AG04450 (cell line): ENCODE measurements at places on chromosomes 4 and X.

DNA sequence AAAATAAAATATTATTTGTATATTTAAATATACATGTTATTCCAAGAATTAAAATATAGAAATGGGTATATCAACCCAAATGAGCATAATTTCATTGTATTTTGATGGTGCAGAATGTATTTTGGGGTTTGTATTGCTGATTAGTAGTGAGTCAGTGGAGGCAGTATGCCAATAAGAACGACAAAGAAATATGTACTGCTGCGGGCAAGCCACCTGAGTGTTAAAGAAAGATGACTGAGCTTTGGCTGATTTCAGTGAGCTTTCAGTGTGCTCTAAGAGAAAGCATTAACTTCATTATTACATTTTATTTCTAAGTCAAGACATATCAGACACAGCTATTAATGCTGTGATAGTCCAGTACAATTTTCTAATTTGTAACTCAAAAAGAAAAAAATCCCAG, 297.8 kb downstream of the ANK2 start:
- no peak for DNase-seq

DNA sequence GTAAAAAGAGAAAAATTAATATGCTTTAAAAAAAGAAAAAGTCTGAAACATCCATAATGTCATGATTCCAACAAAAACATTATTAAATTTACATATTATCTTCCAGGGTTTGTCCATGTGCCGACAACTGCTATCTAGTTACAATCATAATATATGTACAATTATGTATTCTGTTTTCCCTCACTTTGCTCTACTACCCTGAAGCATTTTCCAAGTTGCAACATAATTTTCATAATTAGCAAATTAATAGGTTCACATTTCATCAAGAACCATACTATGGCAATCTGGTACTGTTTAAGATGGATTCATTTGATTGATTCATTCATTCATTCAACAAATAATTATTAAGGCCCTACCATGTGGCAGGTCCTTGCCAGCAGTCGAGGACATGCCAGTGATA, 128.9 kb upstream of the LEF1 start:
- DNase-seq, result no peak

DNA sequence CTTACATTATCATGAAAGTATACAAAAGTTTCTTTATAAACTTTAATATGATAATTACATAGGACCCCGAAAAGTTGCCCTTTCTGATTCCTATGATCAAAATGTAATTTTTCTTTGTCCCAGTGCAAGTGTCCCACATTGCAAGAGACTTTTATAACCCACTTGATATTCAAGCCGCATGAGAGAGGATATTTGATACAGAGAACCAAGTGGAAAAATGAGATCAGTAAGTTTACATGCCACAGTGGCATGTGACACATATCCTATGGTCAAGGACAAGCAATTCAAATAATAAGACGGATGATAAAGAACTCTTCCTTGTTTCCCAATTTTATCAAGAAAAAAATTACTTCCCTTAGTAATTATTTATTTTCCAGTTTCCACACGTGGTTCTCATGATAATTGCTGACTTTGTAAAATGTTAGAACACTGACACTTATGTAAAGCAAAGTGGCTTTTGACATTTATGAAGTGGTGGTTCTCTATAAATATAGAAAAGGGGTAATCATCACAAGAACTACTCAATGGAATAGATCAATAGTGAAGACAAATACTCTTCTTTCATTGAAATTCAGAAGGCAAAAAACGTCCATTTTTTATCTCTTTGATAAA, 273.7 kb upstream of the NOCT start:
- DNase-seq, result no peak

GRCh38 chr4:58636381-58636780, 1526.2 kb upstream of the IGFBP7 start:
- DNase-seq, result no peak
